ENCODE measurements at places on chromosomes 13 and 19.

DNA sequence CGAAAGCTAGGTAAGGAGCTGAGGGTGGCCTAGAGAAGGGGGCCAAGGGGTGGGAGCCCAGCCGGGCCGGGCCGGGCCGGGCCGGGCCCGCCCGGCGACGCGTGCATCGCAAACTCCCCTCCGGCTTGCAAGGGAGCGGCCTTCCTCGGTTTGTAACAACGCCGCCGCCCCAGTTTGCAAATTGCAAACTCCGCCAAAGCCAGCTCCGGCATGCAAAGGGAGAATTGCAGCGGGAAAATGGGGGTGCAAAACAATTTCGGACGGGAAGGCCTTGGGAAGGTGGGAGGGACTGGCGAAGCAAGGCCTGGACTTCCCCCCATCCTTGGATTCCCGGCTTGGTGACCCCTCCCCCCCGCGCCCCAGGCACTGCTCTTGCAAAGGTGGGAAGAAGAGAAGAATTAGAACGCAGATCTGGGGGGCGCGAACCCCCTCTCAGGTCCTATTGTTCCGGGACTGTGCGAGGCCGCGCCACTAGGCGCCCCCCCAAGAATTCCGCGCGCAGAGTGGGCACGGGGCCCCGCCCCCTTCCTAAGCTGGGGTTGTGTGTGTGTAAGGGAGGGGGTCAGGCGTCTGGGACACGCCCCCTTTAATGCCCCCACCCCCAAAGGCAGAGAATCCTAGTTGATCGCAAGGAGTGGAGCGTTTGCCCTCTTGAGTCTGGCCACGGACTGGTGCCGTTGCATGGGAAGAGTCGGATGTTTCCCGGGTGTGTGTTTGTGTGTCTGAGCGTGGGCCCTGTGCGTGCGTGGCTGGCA, 926 bp downstream of the PRR12 start:
- peak; percentile 36 for DNase-seq

DNA sequence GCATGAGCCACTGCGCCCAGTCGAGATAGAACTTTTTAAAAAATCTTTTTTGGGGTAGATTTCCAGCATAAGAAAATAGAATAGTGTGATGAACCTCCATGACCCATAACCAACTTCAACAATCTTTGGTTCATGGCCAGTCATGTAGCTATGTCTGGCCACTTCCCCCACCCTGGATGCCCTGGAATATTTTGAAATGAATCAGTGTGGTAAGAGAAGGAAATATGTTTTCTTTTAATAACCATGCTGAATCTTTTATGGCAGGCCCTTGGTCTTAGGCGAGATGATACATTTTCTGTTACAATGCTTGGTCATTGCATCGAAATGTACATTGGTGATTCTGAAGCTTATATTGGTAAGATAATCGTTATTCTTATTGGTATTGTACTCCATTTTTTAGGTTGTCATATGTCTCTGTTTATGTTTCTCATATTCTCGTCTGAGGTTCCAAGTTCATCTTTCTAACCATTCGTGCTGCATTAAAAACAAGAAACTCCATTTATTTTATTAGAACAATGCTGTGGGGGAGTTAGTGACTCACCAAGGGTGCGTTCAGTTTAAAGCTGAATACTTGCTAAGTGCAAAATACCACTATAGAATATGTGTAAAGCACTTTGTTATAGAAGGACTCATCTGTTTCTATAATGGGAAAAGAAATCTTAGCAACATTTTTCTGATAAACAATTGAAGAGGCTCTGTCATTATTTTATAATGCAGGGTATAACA, 16.4 kb upstream of the UPF3A start:
- DNase-seq, result no peak

DNA sequence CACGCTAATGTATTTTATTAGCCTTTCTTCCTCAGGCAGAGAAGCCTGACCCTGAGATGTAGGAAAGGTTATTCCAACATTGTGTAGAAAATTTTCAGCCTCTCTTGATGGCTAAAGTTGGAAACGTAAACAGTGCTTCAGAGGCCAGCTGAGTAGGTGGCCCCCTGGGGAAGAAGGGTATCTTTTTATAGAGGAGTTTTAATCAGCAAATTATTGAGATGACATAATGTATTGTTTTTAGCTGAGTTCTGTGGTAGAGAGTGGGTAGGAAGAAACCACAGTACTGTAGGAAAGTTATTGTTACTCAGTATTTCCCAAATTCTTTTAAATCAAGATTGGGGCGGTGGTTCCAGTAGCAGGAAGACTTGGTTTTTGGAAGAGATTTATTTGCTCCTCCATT, 268.8 kb downstream of the DLEU7 start:
- DNase-seq, result no peak

DNA sequence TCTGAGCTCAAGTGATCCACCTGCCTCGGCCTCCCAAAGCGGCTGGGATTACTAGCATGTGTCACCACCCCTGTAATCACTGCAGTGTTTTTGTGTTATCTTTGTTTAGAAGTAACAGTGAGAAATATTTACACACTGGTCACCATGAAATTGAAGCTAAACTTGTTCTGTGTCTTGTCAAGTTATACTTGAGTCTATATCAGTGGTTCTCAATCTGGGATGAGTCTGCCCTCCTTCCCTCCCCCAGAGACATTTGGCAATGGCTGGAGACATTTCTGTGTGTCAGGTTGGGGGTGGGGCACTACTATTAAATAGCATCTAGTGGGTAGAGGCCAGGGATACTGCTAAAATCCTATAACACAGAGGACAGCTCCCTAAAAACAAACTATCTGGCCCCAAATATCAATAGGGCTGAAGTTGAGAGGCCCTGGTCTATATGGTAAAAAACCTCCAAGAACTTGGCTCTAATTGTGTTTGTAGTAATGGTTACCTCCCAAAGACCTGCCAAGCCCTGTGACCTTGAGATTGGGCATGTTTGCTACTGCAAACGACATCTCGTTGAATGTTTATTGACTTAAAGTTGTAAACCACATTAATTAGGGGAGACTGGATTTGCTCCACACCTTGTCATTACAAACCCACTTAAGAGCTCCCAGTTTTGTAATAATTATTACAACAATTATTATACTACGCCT, 6.9 kb downstream of the CTU1 start:
- no peak for DNase-seq

DNA sequence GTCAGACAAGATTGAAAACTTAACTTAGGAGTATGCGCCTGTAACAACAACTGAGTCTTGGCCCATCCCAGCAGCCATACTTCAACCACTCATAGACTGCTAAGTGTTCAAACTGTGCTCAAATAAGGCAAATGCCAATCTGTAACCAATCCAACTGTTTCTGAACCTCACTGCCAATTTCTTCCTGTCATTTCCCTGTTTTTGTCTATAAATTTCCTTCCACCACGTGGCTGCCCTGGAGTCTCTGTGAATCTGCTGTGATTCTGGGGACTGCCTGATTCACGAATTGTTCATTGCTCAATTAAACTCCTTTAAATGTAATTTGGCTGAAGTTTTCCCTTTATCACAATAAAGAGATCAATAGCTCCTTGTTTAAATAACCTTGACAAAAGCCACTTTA, 50.8 kb upstream of the FREM2 start:
- DNase-seq, result no peak

DNA sequence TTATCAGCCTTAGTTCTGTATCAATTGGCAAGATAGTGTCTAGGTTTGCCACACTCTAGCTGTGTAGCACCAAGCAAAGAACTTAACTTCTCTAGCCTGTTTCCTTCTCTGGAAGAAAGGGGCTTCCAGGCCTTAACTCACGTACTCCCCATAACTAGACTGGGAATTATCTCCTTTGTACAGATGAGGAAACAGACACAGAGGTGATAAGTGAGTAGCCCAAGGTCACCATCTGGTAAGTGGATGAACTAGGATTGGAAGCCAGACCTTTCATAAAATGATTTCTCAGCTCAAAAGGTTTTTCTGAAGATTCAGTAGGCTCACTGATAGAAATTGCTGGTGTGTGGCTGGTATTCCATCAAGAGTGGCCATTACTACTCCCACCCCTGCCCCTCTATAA, 3.1 kb downstream of the ZNF428 start:
- DNase-seq, result no peak

DNA sequence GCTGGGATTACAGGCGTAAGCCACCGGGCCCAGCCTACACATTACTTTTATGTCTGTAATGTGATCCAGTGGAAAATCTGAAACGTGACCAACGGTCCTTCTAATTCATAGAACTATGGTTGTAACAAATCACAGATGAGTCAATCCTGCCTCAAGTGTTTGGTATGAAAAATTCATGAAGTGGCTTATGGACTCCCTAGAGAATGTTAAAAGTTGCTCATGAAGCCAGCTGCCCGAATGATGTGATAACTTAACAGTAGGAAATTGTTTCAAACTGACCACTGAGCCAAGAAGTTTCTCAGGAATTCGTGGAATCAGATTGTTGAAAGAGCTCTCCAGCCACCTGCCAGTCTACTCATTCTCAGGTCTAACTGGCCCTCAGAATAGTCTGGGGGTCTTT, 59.4 kb upstream of the FARP1 start:
- DNase-seq, result no peak

DNA sequence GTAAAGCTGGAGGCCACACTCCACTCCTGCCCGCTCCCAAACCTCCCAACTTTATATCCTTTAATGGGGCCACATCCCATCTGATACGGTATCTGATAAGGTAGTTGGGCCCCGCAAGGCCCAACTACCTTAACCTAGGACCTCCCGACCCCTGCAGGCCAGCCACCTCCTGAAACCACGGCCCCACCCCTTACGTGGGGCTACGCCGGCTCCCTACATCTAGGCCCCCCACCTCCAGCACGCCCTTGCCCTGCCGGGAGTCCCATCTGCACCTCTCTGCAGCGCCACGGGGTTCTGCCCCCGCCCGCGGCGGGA, 2.2 kb downstream of the IGFLR1 start:
- DNase-seq, result no peak

DNA sequence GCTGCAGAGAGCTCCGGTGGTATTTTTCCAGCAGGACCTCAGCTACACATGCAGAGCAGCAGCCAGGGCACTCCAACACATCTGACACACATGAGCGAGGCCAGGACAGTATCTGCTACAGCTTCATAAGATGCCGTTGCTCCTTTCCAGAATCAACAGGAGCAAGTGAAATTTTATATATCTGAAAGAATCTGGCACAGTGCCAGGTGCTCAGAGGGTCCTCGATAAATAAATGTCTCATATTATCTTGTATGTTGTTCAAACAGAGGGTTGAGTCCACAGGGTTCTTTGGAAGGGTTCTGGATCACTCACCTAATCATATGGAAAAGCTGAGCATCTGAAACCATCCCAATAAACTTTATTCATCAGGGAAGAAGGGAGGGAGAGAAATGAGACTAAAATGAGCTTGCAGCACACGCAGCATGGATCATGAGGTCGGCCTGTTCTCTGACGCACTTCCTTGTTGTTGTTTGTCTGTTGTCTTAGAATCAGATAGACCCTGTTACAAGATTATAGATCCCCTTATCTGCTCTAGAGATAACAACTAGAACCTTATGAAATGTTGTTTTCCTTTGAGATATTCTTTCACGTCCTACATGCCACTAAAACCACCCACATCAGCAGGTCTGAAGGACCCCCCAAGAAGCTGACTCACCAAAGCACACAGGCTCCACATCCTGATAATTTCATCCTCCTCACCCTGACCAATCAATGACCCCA, 3.2 kb upstream of the METTL21C start:
- no peak for DNase-seq

DNA sequence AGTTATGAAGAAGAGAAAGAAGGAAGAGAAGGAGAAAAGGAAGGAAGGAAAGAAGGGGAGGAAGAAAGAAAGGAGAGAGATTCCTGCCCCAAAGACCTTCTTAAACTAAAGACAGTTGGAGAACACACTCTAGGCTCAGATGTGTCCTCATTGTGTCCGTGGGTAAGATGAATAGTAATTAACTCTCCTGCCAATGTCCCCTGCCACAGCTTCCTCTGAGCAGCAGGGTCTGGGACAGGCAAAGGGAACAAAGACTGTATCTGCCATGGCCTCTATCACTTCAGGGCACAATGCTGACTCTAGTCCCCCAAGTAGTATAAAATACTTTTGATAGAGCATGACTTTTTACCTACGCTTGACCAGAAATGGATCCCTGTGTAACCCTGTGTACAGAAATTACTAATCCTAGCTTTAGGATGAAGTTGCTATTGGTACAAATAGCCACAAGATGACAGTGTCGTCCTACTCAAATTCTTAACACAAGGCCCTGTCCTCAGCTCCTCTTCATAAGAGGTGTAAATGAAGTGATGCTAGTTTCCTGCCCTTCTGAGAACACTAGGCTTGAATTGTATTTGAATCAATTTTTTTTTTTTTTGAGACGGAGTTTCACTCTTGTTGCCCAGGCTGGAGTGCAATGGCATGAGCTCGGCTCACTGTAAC, 186.2 kb upstream of the GPR12 start:
- DNase-seq, result peak; percentile 49

GRCh38 chr13:30502237-30502636, 36.5 kb upstream of the HMGB1 start:
- no peak for DNase-seq

DNA sequence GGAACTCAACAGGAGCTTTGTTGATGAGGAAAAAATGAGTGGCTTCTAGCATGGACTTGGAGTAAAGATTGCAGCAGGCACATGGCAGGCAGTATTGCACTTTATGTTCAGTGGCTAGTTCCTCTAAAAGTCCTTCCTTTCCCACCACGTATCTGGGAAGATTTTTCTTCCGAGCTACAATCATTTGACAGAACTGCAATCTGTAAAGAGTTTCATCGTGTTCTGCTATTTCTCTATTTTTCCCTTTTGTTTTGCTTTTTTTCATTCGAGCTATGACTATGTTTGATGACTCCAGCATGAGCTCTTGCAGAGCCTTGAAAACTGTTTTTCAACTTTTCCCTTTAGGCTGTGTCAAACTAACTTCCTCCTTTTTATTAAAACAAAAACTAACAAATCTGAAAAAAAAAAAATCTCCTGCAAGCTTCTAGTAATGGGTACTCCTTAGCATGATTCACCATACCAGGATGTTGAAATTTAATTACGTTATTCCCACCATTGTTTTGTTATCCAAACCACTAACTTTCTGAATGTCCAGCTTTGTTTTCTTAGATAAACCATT, 12.3 kb downstream of the CLDN10 start:
- no peak for DNase-seq

DNA sequence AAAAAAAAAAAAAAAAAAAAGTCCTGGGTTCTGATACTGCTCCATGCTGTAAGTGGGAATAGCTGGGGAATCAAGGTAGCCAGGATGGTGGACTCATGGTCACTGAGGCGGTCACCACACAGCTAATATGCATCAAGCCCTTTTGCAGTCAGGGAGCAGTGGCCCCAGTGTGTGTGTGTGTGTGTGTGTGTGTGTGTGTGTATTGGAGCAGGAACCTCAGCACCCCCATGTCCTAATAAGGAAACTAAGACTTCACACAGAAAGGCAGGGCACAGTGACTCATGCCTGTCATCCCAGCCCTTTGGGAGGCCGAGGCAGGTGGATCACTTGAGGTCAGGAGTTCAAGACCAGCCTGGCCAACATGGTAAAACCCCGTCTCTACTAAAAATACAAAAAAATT, 12.0 kb downstream of the B3GNT3 start:
- no peak for DNase-seq

DNA sequence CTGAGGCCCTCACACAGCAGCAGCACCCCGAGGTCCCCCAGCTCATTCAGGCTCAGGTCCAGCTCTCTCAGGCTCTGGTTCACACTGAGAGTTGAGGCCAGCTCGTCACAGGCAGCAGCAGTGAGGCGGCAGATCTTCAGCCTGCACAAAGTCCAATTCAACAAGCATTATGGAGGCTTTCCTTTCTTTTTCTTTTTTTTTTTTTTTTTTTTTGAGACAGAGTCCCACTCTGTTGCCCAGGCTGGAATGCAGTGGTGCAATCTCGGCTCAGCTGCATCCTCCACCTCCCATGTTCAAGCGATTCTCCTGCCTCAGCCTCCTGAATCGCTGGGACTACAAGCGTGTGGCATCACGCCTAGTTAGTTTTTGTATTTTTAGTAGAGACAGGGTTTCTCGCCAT, 22.9 kb downstream of the NLRP12 start:
- DNase-seq, result no peak

Data from GM20000 (cell line).